ENCODE measurements at places on chromosomes 7 and 10.

- no peak for DNase-seq
Observed at GRCh38 chr10:112959207-112959838, 9.3 kb downstream of the TCF7L2 start.

- DNase-seq = peak; percentile 28
Observed at GRCh38 chr10:100043344-100043743, 33.6 kb upstream of the DNMBP start.

DNA sequence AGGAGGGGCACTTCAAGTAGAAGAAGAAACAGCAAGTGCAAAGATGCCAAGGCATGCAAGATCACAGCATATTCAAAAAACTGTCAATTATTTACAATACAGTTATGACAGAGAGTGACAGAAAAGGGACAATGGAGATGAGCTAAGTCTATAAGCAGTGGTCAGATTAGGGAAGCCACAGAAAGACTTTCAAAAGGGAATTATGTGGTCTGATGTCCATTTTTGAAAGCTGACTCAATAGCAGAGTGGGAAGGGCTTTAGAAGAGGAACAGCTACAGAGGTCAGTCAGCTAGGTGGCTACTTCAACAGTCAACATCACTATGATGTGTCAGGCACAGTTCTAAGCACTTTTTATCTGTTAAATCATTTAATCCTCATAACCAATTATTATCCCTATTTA lies 45.2 kb upstream of the SPOCK2 start:
- DNase-seq = peak; percentile 19

DNA sequence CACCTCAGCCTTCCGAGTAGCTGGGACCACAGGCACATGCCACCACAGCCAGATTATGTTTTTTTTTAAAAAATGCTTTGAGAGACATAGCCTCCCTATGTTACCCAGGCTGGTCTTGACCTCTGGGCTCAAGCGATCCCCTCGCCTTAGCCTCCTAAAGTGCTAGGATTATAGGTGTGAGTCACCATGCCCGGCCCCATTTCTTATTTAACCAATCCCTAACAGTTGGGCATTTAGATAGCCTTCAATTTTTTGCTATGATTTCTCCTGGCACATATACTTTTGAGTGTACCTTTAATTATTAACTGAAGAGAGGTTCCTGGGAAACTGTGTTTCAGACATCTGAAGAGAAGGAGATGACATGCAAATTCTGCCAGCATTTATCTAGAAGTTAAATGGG lies 22.6 kb upstream of the AUTS2 start:
- DNase-seq = no peak

- DNase-seq = peak; percentile 61
Observed at GRCh38 chr7:12674861-12675260, 12.6 kb upstream of the ARL4A start.

DNA sequence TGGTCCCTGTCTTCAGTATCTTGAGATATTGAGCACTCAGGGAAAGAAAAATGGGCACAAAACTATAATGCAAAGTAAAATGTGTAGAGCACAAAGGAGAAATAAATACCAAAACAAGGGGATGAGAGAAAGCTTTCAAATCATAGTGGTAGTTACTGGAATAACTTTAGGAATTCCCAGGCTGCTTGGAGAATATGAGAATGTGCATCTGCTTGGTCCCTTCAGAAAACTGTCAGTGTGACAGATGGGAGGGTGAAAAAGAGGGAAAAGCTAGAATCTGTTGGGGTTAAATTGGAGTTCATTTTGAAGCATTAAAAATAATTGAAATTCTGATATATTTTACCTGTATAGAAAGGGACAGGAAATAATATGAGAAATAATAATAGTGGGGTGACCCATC lies 15.3 kb downstream of the ST7 start:
- no peak for DNase-seq

GRCh38 chr10:70820976-70821750 lies 5.4 kb downstream of the SGPL1 start:
- peak; percentile 39 for DNase-seq

GRCh38 chr10:71547876-71548846 lies 151.4 kb downstream of the CDH23 start:
- peak; percentile 57 for DNase-seq

GRCh38 chr7:13860734-13861133 lies 128.7 kb downstream of the ETV1 start:
- no peak for DNase-seq

DNA sequence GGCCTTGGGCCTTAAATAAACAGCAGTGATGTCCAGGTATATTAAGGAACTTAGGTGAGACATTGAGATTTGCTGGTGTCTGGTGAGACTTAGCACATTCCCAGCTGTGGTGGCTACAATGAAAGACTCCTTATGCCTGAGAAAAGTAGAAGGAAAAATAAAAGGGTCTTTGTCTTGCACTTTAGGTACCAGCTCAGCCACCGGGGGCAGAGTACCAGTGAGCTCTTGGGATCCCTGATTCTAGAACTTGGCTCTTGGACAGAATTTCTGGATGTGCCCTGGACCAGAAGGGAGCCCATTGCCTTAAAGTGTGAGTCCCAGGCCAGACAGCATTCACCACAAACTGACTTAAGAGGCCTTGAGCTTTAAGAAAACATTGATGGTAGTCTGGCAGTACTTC lies 1038.7 kb downstream of the SORCS3 start:
- no peak for DNase-seq

GRCh38 chr7:6205971-6206660 lies 66.3 kb downstream of the CYTH3 start:
- no peak for DNase-seq

GRCh38 chr7:35729061-35729783 lies 34.3 kb upstream of the HERPUD2 start:
- DNase-seq = peak; percentile 84

GRCh38 chr10:129966889-129967578 lies 3.0 kb upstream of the EBF3 start:
- no peak for DNase-seq

DNA sequence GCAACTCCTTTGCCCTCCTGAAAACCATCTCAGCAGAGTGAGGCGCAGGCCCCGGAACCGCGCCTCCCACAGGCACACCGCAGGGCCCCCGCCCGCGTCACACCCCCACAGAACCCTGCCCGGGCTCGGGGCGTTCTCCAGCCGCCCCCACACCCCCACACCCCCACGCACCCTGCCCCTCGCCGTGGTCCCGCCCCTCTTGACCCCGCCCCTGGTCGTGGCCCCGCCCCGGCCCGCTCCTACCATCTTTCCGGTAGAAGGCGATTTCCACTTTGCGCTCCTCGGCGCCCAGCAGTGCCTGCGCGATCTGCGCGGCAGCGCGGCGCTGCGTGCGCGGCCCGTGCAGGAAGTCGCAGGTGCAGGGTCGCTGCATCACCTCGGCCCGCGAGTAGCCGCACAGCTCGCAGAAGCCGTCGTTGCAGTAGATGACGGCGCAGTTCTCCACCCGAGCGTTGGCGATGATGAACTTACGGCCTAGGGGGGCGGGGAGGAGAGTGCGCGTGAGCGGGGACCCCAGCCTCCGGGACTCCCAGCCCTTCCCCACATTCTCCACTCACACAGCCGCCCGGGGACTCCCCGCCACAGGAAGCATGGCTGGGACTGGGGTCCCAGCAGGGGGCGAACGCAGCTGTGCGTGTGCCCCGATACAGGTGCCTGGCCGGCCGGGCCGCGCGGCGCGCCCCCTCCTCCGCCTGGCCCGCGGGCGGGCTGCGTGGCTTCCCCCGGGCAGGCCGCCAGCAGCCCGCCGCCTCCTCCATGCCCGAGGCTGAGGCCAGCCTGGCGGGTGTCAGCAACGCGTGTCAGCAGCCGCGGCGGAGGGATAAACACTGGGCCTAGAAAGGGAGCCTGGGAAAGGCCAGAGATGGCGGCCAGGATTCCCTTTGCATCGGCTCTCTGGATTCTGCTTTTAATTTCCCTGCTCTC lies 3.4 kb downstream of the KCNH2 start:
- DNase-seq = peak; percentile 84

DNA sequence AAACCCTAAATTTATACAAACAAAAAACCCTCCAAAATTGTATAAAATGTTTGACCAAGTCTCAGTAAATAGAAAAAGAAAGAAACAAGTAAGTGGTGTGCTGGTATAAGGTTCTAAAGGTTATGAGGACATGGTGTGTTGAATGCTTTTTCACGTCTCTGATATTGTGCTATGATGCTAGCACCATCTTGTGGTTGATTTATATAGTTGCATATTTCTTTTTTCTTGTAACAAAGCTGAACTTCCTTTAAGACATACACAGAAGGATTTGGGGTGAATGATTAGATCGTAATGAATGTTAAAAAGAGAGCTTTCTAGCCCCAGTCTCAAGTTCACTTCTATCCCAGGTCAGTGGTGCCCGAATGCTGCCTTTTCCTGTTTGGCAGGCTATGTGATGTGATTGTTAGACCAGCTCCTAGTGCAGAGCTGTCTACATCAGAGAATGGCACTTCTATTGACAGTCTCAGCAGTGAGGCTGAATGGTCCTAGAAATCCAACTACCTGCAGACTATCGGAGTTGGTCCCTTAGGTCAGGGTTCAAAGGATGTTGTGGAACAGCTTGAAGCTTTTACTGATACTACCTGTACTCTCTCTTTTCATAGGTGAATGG lies 25.0 kb downstream of the VTI1A start:
- peak; percentile 56 for DNase-seq

- peak; percentile 8 for DNase-seq
Observed at GRCh38 chr10:114694062-114694461, 36.0 kb upstream of the ABLIM1 start.

DNA sequence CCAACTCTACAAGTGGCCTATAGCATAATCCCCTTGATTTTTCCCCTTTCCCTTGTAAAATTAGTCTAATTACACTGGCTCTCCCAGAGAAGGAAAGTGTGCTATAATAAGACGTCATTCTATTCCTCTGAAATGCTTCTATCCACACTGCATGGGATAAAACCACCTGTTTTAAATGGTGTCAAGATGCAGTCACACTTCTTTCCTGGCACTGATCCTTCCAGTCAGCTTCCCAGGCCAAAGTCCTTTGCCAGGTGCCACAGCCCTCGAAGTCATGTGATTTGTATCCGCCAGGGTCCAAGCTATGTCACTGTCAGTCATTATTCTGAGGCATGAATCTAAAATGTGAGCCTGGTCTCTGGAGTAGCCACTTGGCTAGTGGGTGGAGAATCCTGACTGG lies 169.0 kb upstream of the KIAA1217 start:
- no peak for DNase-seq

DNA sequence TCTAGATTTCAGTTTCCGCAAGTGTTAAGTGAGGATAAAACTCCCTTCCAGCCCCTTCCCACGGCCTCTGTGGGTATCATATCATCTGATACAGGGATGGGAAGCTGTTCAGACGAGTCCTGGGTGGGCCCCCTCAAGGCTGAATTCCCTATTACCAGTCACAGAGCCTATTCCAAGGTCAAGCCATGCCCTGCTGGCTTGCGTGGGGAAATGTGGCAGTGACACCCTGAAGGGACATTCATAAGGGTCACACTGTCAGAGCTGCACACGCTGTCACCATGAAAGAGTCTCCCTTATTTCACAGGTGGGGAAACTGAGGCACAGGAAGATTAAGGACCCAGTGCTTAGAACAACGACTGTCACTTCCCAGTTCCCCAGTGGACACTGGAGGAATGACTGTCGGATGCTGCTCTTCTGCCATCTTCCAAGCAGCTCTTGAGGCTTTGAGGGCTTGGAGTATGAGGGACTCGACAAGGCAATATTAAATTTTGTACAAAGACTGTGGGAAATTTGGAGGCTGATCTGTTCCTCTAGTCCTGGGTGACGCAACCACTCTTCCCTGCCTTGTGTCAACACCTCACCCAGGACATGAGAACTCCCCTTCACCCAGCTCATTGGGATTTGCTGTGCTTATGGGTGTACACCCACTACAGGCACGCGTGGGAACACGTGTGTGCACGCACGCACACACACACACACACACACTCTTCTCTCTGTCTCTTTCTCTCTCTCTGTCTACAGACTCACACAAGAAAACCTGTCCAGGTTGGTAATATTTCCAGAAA lies 386.0 kb downstream of the RPS24 start:
- DNase-seq = no peak

DNA sequence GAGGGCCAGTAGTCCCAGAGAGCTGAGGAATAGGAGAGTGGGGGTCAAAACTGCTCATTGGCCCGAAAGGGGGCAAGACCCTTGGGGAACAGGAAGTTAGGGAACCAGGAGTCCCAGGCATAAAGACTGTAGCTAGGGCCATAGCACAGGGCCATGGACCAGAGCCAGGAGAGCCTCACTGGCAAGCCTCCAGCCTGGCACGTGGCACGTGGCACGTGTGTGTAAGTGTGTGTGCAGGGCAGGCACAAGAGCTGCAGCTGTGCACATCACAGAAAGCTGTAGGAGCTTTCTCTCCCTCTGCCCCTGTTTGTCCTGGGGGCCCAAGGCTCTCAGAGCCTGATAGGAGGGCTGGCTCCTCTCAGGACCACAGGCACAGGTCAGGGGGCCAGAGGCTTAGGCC lies 47.8 kb upstream of the SLF2 start:
- no peak for DNase-seq

GRCh38 chr7:156612930-156613329 lies 27.6 kb upstream of the RNF32 start:
- DNase-seq = peak; percentile 80

DNA sequence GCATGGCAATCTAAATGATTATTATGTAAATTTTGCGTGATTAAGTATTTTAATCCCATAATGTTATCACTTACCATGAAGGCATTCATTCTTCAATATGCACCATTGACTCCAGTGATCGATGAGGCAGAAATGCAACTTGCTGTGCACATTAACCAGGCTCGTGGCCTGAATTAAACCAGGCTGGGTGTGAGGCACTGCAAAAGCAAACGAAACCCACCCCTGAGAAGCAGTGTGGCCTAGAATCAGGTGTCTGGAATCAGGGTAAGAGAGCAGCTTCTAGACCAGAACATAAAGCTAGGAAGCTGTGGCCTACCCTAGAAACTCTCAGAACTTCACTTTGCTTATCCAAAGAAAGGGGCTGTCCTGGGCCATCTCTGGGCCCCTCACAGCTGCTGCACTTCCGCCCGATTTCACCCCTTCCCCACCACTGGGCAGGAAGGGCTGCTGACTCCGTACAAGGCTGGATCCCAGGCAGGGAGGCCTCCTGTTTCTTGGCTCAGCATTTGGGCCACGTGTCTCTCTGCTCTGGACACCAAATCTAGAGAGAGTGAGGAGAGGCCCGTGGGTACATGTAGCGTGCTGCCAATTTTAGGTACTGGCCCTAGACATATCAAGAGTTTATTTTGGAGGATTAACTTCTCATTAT lies 4.4 kb downstream of the PTPRE start:
- no peak for DNase-seq

DNA sequence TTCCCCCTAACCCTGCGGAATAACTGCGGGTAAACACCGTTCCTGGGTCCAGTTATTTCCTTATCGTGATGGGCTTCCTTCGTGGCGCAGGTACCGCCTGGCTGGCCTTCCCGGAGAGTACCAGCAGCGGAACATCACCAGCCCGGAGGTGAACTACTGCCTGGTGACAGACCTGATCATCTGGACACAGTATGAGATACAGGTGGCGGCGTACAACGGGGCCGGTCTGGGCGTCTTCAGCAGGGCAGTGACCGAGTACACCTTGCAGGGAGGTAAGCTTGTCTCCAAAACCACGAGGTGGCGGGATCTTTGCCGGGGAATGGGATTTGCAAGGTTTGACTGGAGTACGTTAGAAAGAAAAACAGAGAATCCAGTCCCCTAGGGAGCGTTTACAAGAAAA lies 665.0 kb upstream of the FOXK1 start:
- DNase-seq = no peak

- peak; percentile 80 for DNase-seq
Observed at GRCh38 chr10:85612378-85612775, 754.2 kb downstream of the GRID1 start.

- no peak for DNase-seq
Observed at GRCh38 chr7:111274857-111275256, 183.9 kb downstream of the LRRN3 start.

- DNase-seq = no peak
Observed at GRCh38 chr10:92305133-92306072, 14.4 kb downstream of the MARCHF5 start.
